ENCODE measurements at places on chromosomes 16 and 17. TPM values are rescaled to one million over a fixed set of nuclear protein-coding genes. Genes with fewer than 3 reads are reported as not detected.

- no peak for DNase-seq
Observed at GRCh38 chr16:75679366-75679765, 2.6 kb upstream of the CPHXL2 start.

- no peak for DNase-seq
Observed at GRCh38 chr17:66276328-66276937, 26.0 kb upstream of the PRKCA start.

GRCh38 chr17:77815127-77815905, 143.2 kb upstream of the TNRC6C start:
- DNase-seq: no peak

- DNase-seq: no peak
Observed at GRCh38 chr16:3761375-3762106, 44.2 kb upstream of the TRAP1 start.

GRCh38 chr17:80264205-80265075, 3.8 kb downstream of the RNF213 start:
- no peak for DNase-seq

DNA sequence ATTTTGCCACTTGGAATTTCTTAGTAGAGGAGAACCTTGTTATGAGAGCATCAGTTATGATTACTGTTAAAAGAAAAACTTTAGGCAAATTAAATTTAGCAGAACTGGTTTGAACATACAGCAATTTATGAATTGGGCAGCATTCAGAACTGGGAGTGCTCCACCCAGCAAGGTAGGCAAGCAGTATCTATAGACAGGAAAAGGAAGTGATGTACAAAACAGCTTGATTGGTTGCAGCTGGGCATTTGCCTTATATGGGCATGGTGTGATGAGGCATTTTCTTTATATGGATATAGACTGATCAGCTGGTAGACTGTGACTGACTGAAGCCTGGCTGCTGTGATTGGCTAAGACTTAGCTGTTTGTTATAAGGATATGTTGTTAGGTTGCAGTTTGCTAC, 17.6 kb upstream of the CYLD start:
- DNase-seq: no peak

- DNase-seq: no peak
Observed at GRCh38 chr16:79041206-79041605, 559.3 kb downstream of the MAF start.

- peak; percentile 3 for DNase-seq
Observed at GRCh38 chr16:4142268-4142667, 26.0 kb upstream of the ADCY9 start.

- DNase-seq: no peak
Observed at GRCh38 chr16:22419908-22420307, 45.5 kb upstream of the CDR2 start.

DNA sequence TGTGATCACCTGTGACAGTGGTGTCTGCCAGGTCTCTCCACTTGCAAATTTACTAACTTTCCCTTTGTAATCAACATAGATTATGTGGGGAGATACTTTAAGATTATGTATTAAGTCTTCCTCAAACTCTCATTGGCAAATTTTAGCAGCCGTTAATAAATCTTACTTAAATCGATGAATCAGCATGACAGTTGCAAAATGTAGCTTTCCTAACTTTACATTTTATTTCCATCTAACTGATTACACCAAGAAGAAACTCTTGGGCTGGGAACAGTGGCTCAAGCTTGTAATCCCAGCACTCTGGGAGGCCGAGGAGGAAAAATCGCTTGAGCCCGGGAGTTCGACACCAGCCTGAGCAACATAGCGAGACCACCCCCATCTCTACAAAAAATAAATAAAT, 23.3 kb upstream of the CPNE2 start:
- no peak for DNase-seq

GRCh38 chr16:31487071-31487719, 4.3 kb downstream of the SLC5A2 start:
- DNase-seq: no peak

GRCh38 chr16:67708368-67708771, 10.7 kb downstream of the GFOD2 start:
- DNase-seq: no peak

DNA sequence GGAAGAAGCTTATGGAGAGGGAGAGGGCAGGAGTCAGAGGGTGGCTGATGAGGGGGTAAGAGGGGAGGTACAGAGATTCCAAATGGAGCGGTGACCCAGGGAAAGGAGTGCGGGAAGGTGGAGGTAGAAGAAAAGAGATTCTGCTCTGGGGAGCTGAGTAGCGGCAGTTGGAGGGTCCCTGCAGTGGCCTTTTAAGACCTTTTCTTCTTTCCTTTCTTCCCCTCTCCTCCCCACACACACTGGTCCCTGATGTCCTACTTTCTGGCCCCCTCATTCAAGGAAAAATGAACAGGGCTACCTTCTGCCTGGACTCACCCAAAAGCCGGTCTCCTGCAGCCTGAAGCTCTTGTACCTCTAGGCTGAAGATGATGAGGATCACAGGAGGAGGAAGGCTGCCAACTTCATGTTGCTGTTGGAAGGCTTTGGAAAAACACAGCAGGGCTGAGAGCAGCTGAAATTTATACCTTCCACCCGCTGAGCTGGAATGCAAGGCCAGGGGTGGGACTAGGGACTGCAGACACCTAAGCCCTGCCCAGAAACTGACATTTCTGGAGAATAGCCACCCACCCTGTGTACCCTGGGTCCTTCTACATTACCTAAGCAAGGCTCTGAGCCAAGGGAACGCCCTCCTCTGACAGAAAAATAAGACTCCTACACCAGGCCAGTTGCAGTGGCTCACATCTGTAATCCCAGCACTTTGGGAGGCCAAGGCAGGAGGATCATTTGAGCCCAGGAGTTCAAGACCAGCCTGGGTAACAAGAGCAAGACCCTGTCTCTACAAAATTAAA, 9.4 kb upstream of the HEATR6 start:
- DNase-seq: peak; percentile 68

DNA sequence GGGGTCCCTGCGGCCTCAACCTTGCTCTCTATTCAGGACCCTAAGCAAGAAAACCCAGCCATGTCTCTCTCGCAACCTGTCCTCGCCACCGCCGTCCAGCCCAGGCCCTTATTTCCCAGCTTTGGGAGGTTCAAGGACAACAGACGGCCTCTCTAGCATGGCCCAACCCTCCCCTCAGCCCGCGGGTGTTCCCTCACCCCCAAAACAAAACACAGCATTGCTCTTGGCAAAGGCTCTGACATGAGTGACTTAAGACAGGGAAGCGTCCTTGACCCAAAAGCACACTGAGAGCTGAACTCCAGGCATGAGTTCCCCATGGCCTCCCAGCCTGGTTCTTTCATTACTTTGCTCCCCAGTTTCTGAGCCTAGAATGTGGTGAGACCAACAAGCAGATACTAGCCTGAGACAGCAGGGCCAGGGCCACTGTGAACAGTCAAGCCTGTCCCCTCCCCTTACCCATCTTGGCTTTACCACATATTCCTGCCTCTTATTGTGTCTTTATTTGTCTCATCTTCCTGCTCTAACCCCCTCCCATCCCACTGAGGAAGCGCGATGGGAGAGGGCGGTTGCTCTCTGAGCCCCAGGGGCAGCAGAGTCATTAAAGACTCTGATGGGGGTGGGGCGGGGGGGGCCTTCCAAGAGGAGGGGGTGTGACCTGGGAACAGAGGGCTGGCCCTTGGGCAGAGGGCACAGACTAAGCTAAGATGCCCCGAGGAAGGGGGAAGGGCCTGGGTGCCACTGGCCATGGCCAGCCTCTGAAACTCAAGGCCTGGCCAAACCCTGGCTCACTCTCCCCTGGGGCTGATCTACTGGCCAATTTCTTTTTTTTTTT, 11.8 kb downstream of the SREBF1 start:
- DNase-seq: peak; percentile 57

DNA sequence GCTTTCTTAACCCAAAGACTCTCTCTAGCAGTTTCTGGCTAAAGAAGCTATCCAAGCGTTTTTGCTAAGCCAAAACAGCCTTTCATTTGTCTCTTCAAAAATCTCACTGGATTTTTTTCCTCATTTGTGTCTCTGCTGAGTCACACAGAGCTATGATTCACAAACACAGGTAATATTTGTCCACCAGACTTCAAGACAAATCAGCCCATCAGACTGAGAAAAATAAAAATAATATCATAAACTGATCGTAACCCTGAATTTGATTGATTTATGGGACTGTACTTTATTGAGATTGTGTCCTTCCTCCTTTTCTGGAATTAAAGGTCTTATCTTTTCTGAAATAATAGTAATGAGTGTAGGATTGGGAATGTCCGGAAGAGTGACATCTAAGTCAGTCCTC, 25.8 kb downstream of the TRIM16 start:
- no peak for DNase-seq

DNA sequence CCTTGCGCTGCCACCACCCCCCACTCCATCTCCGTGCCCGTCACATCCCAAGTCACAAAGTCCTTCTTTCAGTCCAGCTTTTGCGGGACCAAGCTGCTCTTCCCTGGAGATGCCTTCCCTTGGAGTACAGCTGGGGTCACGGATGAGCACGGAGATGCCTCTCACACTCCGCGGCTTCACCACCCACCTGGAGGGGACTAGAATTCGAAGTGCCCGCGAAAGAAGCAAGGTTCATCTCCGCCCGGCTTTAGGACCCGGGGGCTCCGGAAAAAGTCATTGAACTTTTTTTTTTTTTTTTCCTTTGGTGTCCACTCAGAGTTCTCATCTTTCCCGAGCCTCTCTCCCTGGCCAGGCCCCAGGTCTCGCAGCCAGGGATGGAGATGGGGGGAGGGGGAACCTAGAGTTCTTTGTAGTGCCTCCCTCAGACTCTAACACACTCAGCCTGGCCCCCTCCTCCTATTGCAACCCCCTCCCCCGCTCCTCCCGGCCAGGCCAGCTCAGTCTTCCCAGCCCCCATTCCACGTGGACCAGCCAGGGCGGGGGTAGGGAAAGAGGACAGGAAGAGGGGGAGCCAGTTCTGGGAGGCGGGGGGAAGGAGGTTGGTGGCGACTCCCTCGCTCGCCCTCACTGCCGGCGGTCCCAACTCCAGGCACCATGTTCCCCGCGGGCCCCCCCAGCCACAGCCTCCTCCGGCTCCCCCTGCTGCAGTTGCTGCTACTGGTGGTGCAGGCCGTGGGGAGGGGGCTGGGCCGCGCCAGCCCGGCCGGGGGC, at the start of gene FKBP10:
FKBP10 (plus strand) TSS at position 624 of the 771 bp plus-strand sequence; CDS start at position 655, 31 bp downstream.
- peak; percentile 58 for DNase-seq

GRCh38 chr16:82083710-82084353, 48.8 kb downstream of the HSD17B2 start:
- no peak for DNase-seq

DNA sequence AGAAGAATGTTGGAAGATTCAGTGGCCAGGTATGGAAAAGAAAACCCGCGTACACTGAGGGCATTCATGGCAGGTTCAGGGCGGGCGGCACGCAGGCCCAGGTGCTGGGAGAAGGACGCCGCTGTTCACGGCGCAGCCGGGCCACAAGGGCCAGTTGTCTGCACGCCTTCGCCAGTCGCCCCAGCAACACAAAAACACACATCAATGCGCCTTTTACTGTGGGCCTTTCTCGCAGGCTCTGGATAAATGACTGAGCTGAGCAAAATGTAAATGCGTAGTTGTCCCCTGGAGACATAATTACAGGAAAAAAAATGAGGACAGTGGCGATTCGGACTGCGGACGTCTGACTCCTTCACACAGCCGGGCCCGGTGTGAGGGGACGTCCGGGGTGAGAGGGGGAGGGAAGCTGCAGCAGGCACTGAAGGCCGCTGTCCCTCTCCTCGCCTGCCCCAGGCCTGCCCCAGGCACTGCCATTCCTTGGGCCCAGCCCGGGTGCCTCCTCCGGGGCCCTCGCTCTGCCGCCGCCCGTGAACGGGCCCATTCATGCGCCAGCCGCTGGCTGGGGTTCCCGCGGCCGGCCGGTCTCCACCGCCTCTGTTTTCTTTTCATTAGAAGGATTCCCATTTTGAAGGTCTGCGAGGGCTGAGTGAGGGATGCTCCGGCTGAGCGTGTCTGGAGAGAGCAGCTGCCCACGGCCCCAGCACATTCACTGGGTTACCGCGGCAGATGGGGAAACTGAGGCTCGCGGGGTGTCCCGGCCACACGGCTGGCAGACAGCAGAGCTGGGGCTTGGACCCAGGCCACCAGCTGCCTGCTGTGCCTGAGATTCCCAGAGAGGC, 6.5 kb upstream of the ZNF469 start:
- no peak for DNase-seq

GRCh38 chr17:62804822-62805221, 3.3 kb downstream of the MARCHF10 start:
- DNase-seq: no peak

GRCh38 chr17:68886401-68886800, 68.8 kb downstream of the ABCA8 start:
- no peak for DNase-seq

DNA sequence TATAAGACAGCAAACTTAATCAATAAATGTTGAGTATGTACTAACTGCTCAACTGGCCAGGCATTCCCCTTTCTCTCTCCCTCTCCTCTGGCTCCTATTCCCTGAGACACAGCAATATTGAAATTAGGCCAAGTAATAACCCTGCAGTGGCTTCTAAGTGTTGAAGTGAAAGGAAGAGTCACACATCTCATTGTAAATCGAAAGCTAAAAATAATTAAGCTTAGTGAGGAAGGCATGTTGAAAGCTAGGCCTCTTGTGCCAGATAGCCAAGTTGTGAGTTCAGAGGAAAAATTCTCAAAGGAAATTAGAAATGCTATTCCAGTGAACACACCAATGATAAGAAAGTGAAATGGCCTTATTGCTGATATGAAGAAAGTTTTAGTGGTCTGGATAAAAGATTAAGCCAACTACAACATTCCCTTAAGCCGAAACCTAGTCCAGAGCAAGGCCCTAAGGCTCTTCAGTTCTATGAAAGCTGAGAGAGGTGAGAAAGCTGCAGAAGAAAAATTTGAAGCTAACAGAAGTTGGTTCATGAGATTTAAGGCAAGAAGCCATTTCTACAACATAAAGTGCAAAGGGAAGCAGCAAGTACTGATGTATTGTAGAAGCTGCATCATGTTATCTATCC, 35.4 kb upstream of the ABCC11 start:
- no peak for DNase-seq

GRCh38 chr16:58187092-58187491, 10.8 kb downstream of the CSNK2A2 start:
- DNase-seq: no peak

DNA sequence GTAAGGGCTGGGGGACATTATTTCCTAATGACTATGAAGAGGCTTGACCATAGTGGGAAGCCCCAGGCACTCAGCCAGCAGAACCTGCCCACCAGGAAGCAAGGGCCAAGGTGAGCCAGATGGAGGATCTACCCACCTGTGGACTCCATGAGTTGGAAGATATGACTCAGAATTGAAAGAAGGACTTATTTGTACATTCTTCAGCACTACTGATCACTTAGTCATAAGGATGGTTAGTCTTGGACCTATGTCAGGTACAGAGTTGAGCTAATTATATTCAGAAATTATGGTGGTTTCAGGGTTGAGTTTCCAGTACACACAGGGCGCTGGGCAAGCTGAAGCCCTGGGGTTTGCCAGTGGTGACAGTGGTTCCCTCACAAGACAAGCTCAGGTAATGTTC, 24.0 kb upstream of the GRIN2A start:
- no peak for DNase-seq

- no peak for DNase-seq
Observed at GRCh38 chr17:51742571-51742970, 415.9 kb downstream of the CA10 start.

- DNase-seq: no peak
Observed at GRCh38 chr16:81863630-81864352, 84.7 kb downstream of the PLCG2 start.

The HEATR9 gene
- not detected for total RNA-seq

The NACA2 gene
- total RNA-seq: not detected

The ARL5C gene
- not detected for total RNA-seq

The CLEC18C gene
- not detected for total RNA-seq

The TBC1D3E gene
- not detected for total RNA-seq

The NTN1 gene
- total RNA-seq: 3.6 TPM

The LGALS9 gene
- 21.3 TPM for total RNA-seq

The KCNAB3 gene
- total RNA-seq: 1.6 TPM

The RNF157 gene
- total RNA-seq: 29.3 TPM

The KRT14 gene
- total RNA-seq: 2.3 TPM

The MIEF2 gene
- total RNA-seq: 21.8 TPM

The PLEKHM1 gene
- total RNA-seq: 20.8 TPM

The CCDC78 gene
- not detected for total RNA-seq

All from body of pancreas (tissue), 4 donors.